Fibroblast of skin of back (primary cell): ENCODE measurements at places on chromosomes 1 and 21.
A peak's percentile ranks its signal among the peaks of the same experiment; 100 is the strongest.

GRCh38 chr21:19603011-19603593 is 1199.5 kb upstream of the TMPRSS15 start:
- no peak for DNase-seq

- DNase-seq = no peak
Measured at GRCh38 chr1:195185736-195186135, 1422.5 kb downstream of the KCNT2 start.

DNA sequence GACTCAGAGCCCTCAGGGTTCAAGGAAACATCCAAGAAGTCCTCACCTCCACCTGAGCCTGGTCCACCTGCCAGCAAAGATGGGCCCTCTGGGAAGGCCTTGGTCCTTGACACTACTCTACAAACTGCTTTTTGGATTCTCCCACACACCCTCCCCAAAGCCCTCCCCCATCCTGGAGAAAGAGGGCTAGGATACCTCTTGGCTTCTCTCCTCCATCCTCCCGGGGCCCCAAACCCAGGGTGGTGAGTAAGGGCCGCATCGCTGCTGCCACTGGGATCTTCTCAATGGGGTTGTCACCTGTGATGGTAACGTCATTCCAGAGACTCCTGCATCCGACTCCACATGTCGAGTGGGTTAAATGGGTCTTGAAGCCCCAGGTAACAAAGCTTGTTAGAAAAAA is 26.6 kb downstream of the MATN1 start:
- no peak for DNase-seq

- no peak for DNase-seq
Measured at GRCh38 chr1:234629026-234629425, 19.0 kb upstream of the IRF2BP2 start.

DNA sequence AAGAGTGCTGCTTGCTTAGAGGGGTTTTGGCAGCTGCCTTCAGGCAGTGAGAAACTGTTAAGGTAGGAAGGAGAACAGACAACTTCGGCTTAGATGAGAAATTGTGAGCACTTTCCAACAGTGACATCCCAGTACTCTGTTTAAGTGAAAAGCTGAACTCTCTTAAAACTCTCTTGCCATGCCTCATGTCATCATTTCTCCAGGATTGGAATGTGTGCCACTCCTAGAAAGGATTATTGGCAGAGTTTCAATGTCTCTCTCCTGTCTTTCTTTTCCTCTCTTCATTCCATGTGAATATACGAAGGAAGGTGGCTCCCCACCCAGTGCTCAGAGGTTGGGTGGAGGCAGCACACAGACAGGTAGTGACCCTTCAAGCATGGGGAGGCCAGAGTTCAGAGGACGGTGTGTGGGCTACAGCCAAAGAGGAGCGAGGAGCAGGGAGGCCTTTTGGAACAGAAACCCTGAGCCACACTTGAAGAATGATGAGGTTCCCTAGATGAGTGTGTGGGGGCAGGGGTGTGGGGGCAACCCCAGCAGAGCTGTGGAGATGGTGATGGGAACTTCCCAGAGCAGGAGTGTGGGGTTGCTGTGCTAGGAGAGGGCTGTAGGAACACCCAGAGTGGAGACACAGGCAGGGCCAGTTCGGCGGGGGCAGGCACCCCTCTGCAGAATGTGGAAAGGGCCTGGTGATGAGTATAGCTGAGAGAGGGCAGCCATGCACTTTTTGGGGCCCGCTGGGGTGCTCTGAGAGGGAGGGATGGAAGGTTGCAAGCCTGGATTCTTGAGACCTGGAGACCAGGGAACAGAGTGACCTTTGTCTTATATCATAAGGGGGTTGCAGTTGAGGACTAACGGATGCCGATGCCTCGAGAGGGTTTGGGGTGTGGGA is 58.8 kb downstream of the GALNT2 start:
- peak; percentile 75 for DNase-seq

- peak; percentile 22 for DNase-seq
Measured at GRCh38 chr1:61255358-61255703, 173.0 kb downstream of the NFIA start.

DNA sequence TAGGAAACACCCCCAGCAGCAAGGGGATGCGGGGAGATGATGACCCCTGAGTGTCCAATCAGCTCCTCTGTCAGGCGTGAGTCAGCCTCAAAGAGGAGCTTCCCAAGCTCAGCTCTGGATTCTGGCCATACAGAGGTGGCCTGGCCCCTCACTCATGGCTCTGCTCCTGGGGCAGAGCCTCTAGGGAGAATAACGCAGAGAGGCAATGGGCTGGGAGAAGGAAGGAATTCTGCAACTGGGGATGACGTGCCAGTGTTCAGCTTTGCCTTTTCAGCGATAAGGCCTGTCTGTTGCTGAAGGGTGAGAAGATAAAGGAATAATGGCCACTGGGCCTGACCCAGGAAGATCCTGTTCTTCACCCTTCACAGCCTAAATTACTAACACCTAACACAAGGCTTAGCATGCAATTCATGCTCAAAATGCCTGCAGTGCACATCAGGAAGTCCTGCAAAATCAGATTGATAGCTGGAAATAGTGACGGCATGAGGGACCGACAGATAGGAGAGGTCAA is 92.2 kb downstream of the TBX19 start:
- DNase-seq = no peak

GRCh38 chr1:41766546-41766945 is 152.2 kb downstream of the HIVEP3 start:
- no peak for DNase-seq

DNA sequence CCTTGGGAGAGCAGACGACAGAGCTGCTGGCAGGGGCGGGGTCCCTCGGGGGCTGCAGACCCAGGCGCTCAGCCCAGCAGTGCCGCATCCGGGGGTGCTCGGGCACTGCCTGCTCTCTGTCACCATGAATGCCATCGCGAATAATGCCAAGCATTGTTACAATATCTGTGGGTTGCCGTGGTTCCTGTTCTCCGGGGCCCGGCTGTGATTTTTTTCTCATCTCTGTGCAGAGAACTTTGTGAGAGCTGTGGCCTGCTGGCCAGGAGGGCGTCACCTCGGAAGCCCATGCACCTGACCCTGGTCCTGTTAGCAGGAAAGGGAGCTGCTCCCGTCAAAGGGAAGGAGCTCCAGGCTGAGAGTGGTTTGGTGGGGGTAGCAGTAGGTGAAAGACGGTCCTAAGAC is 70.4 kb downstream of the PRDM16 start:
- no peak for DNase-seq

- peak; percentile 70 for DNase-seq
Measured at GRCh38 chr1:30719406-30720270, 3.7 kb downstream of the MATN1 start.

DNA sequence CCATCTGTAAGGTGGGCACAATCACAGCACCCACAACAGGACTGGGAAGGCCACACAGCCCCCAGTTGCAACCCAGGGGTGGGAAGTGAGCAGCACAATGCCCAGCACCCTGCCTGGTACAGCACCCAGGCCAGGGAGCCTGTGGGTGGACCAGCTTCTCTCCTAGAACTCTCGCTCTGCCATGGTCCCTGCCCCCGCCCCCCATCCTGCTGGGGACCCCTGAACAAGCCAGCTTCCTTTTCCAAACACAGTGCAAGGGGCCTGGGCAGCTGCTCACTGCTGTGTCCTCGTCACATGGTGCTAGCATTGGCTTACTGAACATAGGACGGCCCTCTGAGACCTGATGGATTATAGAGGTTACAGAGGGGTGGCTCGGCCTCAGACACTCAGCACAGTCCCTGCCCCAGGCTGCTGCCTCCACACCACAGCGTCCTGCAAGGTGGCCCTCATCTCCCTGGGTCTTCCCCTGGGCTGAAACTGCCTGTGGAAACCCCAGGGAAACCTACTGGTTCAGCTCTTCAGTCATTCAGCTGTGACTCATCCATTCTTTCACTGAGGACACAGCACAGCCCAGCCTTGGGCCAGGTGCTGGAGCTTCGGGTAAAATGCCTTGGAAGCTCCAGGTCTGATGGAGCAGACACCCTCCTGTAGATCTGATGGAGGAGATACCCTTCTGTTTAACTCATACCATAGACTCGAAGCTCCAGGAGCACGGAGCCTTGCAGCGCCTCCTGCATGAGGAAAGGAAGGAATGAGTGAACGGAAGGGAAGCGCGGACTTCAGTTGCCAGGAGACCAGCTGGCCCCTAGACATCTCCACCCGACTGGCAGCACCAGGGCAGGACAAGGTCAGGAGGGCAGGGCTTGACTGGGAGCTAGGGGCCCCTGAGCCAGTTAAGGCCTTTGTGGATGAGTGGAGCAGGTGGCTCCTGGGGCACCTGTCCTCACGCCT is 8.1 kb upstream of the PRDM16 start:
- peak; percentile 20 for DNase-seq

- no peak for DNase-seq
Measured at GRCh38 chr1:119933397-119933796, 37.1 kb upstream of the ADAM30 start.

GRCh38 chr1:226666692-226667091 is 72.4 kb downstream of the ITPKB start:
- DNase-seq = no peak

DNA sequence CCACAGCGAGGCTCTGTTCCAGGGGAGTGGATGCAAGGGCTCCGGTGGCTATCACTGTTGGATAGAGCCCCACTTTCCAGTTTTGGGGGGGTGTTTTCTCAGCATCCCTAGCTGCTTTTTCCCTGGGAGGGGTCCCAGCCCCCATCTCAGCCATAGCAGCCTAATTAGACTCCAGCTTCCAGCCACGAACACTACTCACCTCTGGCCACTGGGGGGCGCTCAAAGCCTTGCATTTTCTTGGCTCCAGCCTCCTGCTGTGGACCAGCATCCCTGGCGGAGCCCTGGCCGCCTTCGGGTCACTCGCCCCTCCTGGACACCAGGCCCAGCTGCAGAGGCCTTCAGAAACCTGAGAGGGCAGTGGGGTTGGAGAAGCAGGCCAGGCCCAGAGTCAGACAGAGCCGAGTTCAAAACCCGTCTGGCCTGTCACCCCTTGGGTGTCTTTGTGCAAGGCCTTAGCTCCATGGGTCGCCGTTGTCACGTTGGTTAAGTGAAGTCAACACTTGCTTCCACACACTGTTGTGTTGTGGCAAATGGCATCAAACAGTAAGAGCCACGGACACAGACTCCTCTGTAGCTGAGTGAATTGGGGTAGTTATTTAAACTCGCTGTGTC is 93.5 kb upstream of the ACTL8 start:
- peak; percentile 53 for DNase-seq

GRCh38 chr1:212977781-212978645 is 27.7 kb downstream of the VASH2 start:
- DNase-seq = no peak

DNA sequence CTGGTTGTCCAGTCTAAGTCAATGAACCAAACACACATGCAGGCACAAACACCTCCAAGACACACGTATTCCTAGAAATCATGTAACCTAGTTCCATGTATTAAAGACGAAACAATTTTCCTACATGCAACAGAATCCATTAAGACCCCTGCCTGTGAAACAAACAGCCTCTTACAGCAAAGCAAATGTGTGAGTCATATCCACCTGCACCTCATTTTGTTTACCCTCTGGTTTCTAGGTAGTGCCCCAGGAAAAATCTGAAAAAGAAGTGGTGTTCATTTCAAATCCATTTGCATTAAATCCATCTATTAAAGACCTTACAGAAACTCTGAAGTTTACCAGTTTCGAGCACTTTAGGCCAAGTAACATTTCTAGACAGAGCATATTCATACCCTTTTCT is 74.1 kb downstream of the VCAM1 start:
- DNase-seq = no peak

DNA sequence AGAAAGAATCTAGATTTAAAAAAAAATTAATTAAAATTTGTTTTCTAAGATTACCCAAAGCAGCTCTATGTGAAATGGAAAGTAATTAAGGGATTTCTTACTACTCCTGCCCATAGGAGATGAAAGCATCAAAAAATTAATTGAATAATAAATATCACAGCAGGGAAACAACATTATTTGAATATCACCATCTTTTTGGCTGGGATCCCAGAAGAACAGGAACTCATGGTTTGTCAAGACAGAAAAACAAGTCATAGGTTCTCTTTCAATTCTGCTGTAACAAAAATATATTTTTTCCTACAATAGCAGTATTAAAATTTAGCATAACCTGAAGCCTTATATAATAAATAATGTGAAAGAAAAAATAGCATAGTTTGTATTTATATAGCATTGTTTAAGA is 1713.4 kb downstream of the NCAM2 start:
- DNase-seq = no peak

GRCh38 chr21:17118638-17119384 is 394.0 kb upstream of the CXADR start:
- no peak for DNase-seq

DNA sequence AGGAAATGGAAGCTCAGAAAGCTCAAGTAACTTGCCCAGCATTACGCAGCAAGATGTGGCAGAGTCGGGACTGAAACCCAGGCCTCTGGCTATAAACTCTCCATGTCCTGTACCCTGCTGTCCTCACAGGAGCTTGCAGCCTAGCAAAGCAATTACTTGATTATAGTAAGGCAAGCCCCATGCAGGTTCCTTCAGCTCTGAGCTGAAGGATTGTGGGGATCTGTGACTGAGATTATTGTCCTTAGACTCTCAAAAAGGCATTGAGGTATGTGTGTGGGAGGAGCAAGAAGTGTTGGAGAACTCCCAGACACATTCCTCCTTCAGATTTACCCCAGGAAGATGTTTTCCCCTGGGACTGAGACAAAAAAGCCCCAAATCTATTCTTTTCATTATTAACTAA is 124.0 kb upstream of the SPATA6 start:
- peak; percentile 57 for DNase-seq

- DNase-seq = no peak
Measured at GRCh38 chr1:243818978-243819377, 31.1 kb downstream of the AKT3 start.

- DNase-seq = no peak
Measured at GRCh38 chr21:34554227-34554626, 42.2 kb upstream of the KCNE1 start.

DNA sequence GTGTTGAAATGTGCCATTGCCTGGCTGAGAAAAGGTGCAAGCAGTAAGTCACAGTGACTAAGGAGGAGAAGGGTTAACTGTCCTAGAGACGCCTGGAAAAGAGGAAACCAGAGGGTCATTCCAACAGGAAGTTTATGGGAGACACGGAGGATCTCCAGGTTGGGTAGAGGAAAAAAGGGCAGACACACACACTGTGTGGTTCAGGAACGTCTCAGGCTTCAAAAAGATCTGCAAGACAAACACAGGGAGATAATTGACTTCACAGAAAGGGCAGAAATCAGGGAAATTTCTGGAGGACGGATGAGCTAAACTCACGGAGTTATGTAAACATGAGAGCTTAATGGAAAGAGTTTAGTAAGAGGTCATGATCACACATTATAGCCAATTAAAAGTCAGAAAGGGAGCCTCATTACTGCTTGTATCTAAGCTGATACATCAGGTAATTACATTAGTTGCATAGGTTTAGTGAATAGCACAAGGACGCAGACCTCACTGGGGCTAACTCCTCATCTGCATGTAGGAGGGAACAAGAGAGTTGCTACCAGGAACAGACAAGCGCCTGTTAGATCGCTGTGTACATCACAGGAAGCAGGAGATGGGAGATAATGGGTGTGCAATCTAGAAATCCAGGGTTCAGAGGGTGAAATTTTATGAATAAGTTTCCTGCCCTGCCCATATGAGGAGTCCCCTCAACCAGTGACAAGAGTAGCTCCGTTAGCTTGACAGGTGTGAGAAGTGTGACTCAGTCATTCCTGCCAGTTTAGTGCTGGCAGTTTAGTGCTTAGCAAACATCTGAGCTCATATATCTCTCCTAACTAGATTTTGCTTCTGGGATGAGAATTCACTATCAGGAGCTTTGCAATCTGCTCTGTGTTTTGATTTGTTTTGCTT is 96.6 kb upstream of the TNR start:
- no peak for DNase-seq
